ENCODE measurements at places on chromosomes 7 and 10. TPM values are rescaled to one million over a fixed set of nuclear protein-coding genes. Genes with fewer than 3 reads are reported as not detected.

- no peak for ATAC-seq
Observed at GRCh38 chr7:64884913-64885370, 18.1 kb upstream of the ZNF273 start.

- peak; percentile 88 for ATAC-seq
Observed at GRCh38 chr10:95273393-95274312, 17.1 kb downstream of the PDLIM1 start.

GRCh38 chr10:52951824-52952223, 179.2 kb upstream of the MBL2 start:
- ATAC-seq: no peak

DNA sequence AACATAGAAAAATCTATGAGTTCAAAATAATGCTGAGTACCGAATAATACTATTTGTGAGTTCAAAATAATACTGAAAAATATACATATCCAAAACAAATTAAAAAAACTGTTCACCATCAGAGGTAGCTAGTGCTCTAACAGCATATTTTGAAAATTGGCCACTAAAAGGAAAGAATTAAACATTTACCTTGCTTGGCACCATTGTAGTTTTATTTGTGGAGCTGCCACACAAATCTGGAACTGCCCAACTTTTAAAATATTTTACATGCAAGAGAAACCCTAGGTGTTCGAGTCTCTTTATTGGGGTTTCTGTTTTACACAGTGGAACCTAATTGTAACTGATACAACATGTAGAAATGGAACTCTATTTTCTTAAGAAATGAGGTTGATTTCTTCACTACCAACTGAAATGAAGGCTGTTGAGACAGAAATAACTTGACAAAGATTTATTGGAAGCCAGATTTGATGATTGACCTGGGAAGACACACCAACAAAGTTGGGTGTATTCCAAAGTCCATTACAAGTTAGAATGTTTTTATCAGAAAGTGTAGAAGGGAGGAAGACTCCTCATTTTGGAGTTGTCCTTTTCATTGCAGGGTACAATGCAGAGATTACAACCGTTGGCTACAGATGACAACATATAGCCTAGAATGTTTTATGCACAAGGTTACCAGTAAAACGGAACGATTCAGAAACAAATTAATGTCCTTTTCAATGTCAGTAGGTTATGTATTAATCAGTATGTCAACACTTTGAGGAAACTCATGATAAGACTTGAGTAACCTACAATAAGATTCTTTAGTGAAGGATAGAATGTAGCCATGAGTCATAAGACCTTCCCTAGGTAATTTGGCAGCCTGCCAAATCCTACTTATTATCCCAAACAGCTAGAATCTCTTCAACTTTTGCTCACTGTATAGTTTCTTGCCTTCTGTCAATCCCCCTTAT, 73.8 kb upstream of the PAPSS2 start:
- ATAC-seq: no peak

FANK1 gene
- 4.9 TPM for total RNA-seq

SPDYE16 gene
- total RNA-seq: 0.32 TPM

AKR1B1 gene
- 46.3 TPM for total RNA-seq
